Cardiac muscle cell (in vitro differentiated cells and primary cell): ENCODE measurements at places on chromosomes 7 and 10.

GRCh38 chr10:95767884-95768556 lies 12.1 kb downstream of the ENTPD1 start:
- DNase-seq = no peak

GRCh38 chr10:87660484-87661133 lies 931 bp downstream of the PAPSS2 start:
- DNase-seq = peak; percentile 79

- DNase-seq = no peak
Observed at GRCh38 chr7:95529701-95530100, 44.0 kb downstream of the ASB4 start.

GRCh38 chr7:112414855-112415490 lies 35.3 kb upstream of the IFRD1 start:
- DNase-seq = peak; percentile 60

GRCh38 chr7:5282543-5283316 lies at the start of gene SLC29A4:
Gene SLC29A4, plus strand, starts transcription at chr7:5282943. Its CDS starts 4,874 bp downstream, at chr7:5287817.
- DNase-seq = peak; percentile 61

GRCh38 chr10:1468811-1469210 lies 268.5 kb downstream of the ADARB2 start:
- DNase-seq = no peak
